Bronchial epithelial cell (primary cell): ENCODE measurements at places on chromosomes 4 and X.
A peak's percentile ranks its signal among the peaks of the same experiment; 100 is the strongest.

- peak; percentile 30 for DNase-seq
These were observed 958 bp downstream of the CUL4B start for GRCh38 chrX:120559804-120560203.

DNA sequence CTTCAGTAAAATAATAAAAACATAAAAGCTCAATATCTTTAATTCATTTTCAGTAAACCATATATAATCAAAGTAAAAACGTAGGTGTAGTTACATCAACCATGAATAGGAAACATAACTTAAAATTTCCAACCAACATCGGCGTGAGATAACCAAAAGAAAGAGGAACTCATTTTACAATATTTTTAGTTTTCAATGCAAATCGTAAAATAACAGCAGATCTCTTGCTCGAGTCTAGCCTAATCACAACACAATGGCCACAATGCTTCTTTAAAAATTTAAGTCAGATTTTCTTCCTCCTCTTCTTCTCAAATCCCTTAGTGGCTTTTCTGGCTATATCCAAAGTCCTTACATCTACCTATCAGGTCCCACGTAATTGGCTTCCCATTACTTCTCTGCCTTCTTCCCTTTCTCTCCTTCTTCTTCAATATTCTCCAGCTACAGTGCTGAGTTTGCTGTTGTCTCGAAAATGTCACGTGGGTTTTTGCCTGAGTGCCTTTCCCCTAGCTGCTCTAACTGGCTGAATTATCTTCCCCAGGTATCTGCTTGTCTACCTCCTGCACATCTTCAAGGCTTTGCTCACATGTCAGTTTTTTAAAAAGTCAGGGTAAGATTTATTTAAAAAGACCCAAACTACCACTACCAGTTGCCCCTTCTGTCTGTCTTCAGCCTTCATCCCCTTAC, 90.9 kb upstream of the BANK1 start:
- no peak for DNase-seq

DNA sequence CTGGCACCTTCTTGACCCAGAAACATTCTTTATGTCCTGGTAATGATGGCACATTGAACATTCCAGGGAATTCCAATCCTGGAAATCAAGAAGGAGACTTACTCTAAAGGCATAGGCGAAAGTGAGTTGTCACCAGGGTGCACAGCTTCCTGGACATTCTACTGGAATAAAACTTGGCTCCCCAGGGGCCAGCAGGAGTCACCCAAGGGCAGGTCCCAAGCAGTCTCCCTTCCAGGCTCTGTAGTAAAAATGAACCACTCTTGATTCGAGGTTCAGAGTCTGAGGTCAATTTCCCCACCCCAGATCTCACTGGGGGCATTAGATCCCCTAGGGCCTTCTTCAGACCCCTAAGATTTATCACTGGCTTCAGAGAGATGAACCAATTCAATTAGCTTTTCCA, 338.7 kb upstream of the GATB start:
- DNase-seq = no peak

DNA sequence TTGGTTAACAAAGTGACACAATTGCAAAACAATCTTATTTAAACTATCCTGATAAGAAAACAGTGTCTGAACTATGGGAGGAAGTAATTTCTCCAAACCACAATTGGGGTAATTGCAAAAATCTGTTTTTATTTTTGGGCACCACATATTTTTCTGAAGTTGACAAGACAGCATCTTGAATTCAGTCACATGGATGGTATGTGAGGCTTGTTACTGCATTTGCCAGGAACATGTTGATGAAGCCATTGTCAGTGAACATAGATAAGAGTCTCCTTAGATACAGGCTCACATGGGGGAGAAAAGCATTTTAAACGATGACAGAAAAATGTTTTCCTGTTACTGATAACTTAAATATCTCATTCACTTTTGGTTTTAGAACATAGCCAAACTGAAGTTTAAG, 5.5 kb upstream of the USP53 start:
- no peak for DNase-seq

GRCh38 chrX:149284616-149285015, 220.5 kb downstream of the IDS start:
- DNase-seq = no peak
